ENCODE measurements at places on chromosomes 5 and 9.

- DNase-seq, result no peak
Measured at GRCh38 chr9:6229619-6230018, 14.0 kb downstream of the IL33 start.

GRCh38 chr5:77368367-77368766 lies 123.7 kb downstream of the WDR41 start:
- DNase-seq, result no peak

- DNase-seq, result no peak
Measured at GRCh38 chr9:126886034-126886822, 25.8 kb downstream of the ZBTB34 start.

DNA sequence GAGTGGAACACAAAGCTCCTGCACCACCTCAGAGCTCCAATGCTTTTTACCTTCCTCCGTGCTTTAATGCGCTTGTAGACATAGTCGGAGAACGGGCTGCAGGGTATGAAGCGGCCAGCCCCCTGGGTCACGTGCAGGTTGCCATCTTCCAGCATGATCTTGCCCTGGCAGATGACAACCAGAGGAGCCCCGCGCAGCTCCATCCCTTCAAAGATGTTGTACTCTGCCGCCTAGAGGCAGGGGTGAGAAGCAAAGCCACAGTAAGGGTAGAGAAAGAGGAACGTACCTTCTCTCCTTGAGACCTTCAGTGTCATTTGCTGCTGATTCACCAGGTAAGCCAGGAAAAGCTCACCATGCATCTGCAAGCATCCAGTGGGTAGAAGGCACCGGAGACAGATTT lies 112.3 kb downstream of the DPYSL3 start:
- no peak for DNase-seq

GRCh38 chr5:652023-652515 lies 39.9 kb downstream of the CEP72 start:
- no peak for DNase-seq

GRCh38 chr9:84512493-84512892 lies 157.0 kb upstream of the NTRK2 start:
- DNase-seq, result no peak
